MM.1S (cell line): ENCODE measurements at places on chromosomes 11 and 22.

- DNase-seq, result peak; percentile 96
Observed at GRCh38 chr22:39960791-39961746, 872 bp downstream of the TMA7B start.

DNA sequence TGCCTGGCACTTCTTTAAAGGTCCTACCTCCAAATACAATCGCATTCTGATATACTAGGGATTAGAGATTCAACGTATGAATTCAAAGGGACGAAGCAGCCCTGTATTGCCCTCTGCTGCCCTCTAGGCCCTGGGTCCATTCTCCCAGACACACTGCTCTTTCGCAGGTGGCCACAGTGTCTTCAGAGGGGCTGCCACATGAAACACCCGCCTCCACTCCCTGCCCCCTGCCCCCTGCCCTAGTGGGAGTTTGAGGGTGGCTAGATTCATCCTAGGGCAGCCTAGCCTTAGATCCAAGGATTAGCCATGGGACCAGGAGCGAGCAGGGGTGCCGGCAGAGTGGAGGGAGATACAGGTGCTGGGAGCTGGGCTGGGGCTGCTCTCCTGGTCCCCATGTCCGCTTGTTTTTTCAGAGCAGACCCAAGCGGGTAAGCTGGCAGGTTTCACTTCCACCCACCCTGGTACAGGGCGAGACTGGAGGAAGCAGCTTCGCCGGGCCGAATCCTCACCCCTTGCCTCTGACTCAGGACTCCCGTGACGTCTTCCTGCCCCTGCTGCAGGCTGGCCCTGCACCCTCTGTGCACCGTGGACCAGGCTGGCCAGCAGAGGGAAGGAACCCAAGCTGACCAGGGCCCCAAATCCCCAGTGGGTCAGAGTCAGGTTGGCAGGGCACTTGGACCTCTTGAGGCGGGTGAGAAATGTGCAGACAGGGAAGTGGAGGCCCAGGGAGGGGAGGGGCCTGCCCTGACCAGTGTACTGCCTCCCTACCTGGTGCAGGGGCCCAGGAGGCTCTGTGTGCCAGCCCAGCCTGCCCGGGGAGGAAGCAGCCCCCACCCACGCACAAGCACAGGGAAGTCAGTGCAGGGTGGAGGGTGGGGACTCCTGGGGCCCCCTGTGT is 28.4 kb upstream of the HMOX1 start:
- DNase-seq, result peak; percentile 80

GRCh38 chr22:46985507-46985882 is 223.0 kb downstream of the TBC1D22A start:
- DNase-seq, result no peak

DNA sequence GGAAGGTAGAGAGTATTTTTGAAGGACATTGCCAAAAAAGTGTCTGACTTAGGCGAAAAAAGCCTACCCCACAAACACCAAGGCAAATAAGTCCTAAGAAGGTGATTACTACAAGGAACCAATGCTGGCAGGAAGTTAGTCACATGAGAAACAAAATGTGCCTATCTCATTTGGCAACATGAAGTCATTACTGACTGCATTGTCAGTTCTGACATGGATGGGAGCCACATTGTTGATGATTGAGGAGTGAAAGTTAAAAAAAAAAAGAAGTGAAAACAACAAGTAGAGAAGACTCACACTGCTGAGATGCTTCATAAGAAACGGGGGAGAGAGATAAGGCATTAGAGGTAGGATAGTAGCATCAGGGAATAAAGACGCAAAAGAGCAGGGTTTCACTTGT is 141.5 kb upstream of the FAT3 start:
- no peak for DNase-seq

GRCh38 chr11:65375012-65375411 is 7.4 kb downstream of the SLC25A45 start:
- DNase-seq, result no peak

GRCh38 chr11:9600166-9600565 is 26.7 kb downstream of the WEE1 start:
- DNase-seq, result no peak

GRCh38 chr11:74770456-74770855 is 21.8 kb downstream of the RNF169 start:
- no peak for DNase-seq

- no peak for DNase-seq
Observed at GRCh38 chr11:101346591-101346990, 217.0 kb upstream of the PGR start.
